Stimulated activated CD8-positive, alpha-beta memory T cell treated with anti-CD3 and anti-CD28 coated beads, Interleukin-12 subunit alpha, Interleukin-12 subunit beta, amount 100 ng/mL, for 4 hours (primary cell): ENCODE measurements at places on chromosomes 1 and 21.

DNA sequence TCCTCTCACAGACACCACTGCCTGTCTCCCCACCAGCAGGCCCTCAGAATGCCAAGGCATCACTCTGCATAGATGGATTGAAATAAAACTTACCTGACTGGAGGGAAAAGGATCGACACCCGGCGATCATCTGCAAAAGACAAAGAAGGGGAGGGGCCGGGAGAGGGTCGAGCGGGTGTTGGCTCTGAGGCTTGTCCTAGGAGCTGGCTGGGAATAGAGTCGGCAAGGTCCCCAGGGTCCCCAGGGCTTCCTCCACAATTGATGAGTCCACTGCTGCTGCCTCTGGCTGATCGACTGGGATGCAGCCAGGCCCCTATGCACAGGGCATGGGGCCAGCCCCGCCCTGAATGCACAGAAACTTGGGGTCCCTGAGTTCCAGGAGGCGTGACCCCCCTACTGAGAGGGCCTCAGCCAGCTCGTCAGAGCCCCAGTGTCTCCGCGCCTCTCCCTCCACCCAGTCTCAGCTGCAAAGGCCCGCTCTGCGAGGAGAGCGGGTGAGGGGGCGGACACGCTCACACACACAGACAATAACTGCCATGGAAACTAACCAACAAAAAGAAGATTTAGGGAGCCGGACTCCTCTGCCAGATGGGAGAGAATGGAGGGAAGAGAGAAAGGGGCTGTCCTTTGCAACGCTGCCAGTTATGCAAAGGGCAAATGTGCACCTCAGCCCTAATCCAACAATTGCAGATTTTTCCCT lies at the start of gene KLHDC8A:
Gene KLHDC8A (minus strand): TSS at position 483 of the 700 bp plus-strand sequence. CDS start 13,318 bp downstream, outside the sequence.
- DNase-seq: no peak

DNA sequence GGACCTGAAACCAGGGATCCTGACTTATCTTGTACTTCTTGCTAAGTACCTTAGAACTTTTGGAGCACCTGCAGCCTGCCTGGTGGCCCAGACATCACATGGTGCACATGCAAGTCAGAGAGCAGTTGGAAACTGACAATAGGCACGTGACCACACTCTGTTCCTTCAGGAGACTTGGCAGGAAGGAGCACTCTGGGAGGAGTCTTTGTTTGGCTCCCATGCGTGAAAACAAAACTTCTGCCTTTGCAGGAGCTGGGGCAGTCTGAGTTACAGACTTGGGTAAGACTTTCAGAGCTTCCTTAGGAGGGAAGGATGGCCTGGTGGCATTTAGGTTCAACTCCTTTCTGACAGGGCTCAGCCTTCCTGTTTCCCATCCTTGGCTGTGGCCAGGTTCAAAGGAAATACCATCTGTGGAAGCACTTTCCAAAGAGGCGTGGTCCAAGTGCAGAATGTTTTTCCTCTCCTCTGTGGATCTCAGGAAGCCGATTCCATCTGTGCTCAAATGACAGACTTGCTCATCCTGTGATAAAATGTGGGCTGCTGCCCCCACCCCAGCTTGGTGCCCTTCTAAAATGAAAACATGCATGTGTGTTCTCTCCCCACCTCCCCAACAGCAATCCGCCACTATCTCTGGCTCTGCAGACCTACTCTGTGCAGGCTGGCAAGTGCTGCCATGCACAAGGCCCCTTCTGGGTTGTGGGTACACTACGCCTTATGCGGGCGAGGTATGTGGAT lies 14.1 kb upstream of the ZNF436 start:
- DNase-seq: no peak

DNA sequence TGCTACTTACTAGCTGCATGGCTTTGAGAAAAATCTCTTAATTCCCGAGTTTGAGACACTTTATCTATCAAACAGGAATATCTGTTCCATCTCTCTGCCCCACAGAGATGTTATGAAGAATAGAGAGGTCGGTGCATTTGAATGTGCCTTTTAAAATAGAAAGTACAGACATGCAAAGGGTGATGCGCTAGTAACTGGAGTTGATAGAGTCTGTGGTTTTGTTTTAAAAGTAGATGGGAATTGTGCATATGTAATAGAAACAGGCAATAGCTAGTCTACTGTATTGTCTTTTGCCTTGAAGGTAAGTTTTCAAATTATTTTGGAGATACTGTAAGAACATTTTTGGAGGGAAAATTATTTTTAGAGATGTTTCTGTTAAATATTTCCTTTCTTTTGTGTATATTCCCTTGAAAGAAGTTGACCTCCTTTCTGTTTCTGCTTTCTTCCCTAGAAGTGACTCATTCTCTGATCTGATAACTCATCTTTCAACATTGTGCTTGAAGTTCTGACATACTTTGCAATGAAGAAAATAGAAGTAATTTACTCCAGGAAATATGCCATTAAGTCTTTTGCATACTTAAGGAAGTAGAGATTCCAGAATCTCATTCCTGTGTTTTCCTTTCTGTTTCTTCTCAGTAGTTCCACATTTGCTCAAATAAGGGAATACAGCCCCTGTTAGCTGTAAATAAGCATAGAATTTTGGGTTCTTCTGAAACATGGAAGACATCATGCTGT lies 151.6 kb downstream of the SDCCAG8 start:
- DNase-seq: no peak

- no peak for DNase-seq
Observed at GRCh38 chr1:81410941-81411340, 389.8 kb upstream of the ADGRL2 start.

DNA sequence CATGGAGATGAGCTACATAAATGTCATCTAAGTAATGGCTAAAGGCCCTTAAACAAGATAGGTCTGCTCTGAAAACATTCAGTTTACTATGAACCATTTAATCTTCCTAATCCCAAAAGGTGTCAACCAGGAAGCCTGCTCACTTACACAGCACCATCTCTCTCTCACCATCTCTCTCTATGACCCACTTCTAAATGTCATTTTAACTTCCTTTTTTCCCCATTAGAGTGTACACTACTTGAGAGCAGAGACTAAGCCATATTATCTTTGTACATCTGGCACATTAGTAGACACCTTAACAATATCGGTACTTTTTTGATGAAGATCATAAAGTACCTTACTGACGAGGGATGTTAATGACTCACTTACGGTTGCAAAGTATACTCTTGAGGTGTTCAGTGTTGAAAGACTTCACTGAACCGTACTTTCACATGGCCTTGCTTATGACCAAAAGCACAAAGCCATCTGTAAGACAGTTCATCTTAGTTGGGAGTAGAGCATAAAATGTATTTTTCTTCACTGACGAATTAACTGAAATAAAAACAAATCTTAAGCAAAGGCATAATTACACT lies 25.4 kb downstream of the FBXO42 start:
- no peak for DNase-seq

GRCh38 chr21:42010507-42011495 lies 641 bp upstream of the ZBTB21 start:
- DNase-seq: peak; percentile 10

DNA sequence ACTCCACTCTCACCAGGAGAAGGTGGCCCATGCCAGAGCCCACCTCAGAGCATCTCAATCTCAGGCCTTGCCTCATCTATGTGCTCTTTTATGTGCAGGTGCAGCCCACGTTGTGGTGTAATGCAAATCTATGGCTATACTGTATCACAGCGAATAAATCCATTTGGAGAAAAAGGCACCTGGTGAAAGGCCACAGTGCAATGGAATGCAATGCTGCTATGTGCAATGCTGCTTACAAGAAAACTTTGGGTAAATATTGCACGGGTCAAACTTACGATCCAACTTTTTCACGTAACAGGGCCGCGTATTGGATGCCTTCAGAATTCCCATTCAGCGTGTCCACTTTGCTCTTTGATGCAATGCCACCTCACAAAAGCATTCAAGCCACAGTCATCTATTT lies 13.5 kb downstream of the ZBTB18 start:
- no peak for DNase-seq

DNA sequence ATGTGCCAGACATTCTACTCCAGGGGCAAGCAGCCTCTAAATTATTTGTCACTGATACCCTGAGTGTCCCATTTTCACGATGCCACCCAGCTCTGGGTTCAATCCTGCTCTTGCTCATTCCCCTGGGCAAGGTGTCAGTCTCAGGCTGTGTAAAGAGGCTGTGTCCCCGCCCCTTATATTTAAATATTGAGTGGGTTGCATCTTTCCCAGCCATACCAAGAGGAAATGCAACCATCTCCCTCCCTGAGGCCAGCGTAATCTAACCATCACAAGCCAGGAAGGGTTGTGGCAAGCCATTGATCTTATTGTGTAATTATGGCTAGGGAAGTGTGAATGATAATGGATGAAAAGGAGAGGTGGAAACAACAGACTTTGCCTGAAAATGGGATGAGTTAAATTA lies 54.7 kb upstream of the CLDN14 start:
- DNase-seq: no peak

DNA sequence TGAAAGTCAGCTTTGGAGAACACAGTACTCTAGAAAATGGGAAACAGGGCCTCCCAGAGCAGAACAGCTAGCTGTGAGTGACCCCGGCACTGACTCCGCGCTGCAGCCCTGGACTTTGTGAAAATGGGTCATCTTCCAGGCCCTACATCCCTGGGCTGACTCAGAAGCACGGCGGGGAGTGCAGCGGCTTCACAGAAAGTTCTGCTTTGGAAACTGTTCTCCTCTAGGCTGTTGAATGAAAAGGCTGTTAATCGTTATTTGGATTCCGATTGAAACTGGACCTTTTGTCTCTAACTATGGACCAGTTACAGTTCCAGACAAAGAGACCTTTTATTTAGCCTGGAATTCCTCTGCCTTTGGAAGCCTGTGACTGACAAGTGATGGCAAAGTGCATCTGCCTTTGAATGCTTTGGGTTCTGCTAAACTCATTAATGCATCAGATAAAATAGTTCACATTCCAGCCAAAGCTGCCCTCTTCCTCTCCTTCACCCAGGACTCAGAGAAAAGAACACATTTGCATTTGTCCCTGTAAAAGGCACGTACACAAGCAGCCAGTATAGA lies 144.9 kb upstream of the HOOK1 start:
- no peak for DNase-seq

DNA sequence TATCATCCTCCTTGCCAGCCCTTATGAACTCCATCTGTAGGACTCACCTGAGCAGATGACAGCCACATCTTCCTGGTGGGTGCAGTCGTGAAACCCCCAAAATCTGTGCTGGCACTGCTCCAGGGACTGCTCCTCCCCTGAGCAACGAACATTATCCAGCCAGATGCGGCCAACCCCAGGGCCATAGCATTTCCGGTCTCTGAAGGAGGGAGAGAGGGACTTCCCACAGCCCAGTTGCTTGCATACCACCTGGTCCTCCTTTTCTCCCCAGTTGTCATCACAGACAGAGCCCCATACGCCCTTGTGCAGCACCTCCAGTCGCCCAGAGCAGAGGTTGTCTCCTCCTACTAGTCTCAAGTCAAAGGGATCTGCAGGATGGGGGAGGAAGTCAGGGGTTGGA lies 8.5 kb downstream of the CD5L start:
- DNase-seq: no peak

GRCh38 chr1:193539731-193540459 lies 353.5 kb upstream of the B3GALT2 start:
- no peak for DNase-seq

DNA sequence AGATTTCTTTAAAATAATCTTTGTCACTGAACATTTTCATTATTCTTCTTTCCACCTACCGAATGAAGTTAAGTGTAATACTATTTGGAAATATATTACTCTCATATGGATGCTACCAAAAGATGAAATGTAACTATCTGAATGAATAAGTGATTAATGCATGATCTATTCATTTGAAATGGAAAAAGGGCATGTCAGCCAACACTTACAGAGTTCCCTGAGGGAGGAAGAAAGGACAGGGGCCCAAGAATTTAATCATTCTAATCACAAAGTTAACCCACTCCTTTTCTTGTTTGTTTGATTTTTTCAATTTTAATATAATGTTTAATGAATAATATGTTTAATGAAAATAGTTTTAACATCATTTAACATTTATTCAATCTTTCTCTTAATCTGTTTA lies 129.4 kb downstream of the ZC3H11B start:
- DNase-seq: no peak

DNA sequence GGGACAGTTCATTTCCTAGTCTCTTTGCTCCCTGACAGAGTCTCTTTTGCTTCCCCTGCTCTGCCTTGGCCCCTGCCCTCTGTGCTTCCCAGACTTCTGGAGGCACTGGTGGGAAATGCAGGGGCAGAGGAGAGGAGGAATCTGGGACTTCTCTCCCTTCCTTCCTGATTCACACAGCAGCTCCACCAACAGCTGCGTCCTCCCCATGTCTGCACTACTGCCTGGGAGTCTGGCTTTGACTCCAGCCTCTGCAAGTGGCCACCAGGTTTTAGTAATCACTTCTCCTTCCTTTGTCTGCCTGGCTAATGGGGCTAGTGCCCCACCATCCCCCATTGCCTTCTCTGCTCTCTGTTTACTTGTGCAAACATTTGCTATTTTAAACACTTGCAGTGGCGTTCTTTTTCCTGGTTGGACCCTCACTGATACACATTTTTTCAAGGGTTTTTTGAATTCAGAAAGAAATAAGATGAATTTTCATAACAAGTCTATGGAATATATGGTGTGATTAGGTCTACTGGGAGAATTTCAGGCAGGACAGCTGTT lies 21.9 kb downstream of the FASLG start:
- DNase-seq: no peak

- DNase-seq: no peak
Observed at GRCh38 chr21:32184065-32184464, 94.8 kb downstream of the MIS18A start.

- no peak for DNase-seq
Observed at GRCh38 chr21:29235714-29236197, 63.0 kb upstream of the BACH1 start.

- no peak for DNase-seq
Observed at GRCh38 chr1:184315254-184315653, 71.6 kb upstream of the C1orf21 start.

GRCh38 chr1:116855773-116856201 lies 53.9 kb upstream of the PTGFRN start:
- no peak for DNase-seq

- no peak for DNase-seq
Observed at GRCh38 chr1:158124034-158124433, 56.7 kb upstream of the CD1D start.

- DNase-seq: no peak
Observed at GRCh38 chr1:23370709-23371584, 1.3 kb upstream of the ZNF436 start.
